ENCODE measurements at places on chromosomes 3 and 15.

DNA sequence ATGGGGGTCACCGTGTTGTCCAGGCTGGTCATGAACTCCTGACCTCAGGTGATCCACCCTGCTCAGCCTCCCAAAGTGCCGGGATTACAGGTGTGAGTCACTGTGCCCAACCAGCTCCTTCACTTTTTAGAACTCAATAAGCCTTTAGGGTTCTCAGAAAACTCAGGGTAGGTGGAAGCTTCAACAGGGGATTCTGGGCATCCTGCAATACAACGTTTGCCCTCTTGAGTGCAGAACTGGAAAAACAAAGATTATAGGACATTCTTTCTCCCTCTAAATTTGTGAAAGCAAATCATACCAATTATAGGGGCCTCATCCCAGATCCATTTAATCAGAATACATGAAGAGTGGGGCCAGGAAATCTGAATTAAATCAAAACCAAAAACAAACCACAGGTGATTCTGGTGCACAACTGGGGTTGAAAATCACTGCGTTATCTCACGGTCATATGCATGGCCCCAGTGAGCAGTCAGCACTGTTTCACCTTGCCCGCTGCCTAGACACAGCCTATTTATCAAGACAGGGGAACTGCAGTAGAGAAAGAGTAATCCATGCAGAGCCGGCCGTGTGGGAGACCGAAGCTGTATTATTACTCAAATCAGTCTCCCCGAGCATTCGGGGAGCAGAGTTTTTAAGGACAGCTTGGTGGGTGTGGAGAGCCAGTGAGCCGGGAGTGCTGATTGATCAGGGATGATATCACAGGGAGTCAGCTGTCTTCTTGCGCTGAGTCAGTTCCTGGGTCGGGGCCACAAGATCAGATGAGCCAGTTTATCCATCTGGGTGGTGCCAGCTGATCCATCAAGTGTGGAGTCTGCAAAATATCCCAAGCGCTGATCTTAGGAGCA lies 58.4 kb downstream of the TMEM44 start:
- no peak for DNase-seq

- DNase-seq: no peak
Measured at GRCh38 chr3:101011136-101011535, 17.9 kb upstream of the ABI3BP start.

DNA sequence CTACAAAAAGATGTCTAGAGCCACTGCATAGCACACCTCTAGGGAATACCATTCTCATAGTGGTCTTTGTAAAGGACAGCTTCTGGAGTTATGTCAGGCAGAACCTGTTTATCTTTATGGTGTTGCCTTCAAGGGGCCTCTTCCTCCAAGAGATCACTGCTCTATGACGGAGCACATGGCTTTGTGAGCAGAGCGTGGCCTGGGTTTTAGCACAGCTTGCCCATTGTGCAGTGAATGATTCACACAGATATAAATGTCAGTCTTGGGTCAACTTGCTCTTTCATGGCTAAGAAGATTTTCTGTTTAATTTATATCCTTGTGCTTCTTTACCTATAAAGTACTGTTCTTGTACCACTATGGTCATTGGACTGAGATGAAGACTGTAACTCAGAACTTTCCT lies 41.5 kb upstream of the RBMS3 start:
- DNase-seq: no peak

- DNase-seq: no peak
Measured at GRCh38 chr3:45756055-45756454, 40.3 kb downstream of the SLC6A20 start.

- DNase-seq: no peak
Measured at GRCh38 chr15:60899322-60899966, 329.7 kb downstream of the RORA start.

DNA sequence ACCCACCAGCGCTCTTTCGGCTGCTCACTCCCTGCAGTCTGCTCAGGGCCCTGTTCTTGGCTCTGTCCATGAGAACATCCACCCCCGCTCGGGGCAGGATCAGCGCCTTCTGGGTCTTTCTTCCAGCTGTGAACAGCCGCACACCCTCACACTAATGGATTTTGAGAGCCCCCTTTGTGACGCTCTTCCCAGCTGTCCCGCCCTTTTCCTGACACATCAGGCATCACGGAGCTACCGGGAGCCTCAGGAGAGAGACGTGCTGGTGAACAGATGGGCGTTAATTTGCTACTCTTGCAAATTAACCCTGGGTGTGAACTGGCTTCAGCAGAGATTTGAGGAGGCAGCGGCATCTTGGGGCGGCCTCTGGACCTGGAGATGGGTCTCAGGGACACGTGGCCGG lies 113.0 kb downstream of the TMEM266 start:
- DNase-seq: no peak

Data from left ventricle myocardium inferior (tissue), 1 donor.